Upper lobe of left lung (tissue), 6 donors: ENCODE measurements at places on chromosomes 12 and 14.

- peaks cover 33% of the 10 kb centered on the region for H3K4me1 ChIP-seq
- no peaks in the 10 kb centered on the region for H3K36me3 ChIP-seq
- no peak overlapping the region for H3K4me3 ChIP-seq
Measured at GRCh38 chr12:51897181-51897580, 9.3 kb downstream of the ANKRD33 start.

GRCh38 chr12:100165356-100165755 lies 22.7 kb upstream of the BLTP3B start:
- H3K27me3 ChIP-seq: no peaks in the 10 kb centered on the region
- H3K27ac ChIP-seq: no peak overlapping the region
- DNase-seq: no peak
- H3K36me3 ChIP-seq: no peaks in the 10 kb centered on the region
- H3K4me3 ChIP-seq: no peak overlapping the region
- peaks cover 14% of the 10 kb centered on the region for H3K4me1 ChIP-seq

DNA sequence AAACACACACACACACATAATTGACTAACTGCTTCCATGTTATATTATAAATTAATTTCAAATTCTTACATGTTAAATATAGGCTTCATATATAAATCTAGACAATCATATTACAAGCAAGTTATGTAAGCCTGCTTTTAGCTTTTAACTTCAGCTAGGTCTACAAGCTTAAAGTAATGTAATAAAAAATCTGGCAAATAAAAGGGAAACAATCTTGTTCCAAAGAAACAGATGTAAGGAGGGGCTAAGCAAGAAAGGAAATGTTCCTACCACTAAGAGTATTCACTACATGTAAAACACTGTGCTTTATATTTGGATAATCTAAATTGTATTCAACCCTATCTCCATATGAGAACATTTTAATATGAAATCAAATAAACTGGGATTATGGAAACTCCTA lies 110.4 kb downstream of the SLC6A15 start:
- no peaks in the 10 kb centered on the region for H3K27me3 ChIP-seq
- H3K4me1 ChIP-seq: no peaks in the 10 kb centered on the region
- no peak for DNase-seq

DNA sequence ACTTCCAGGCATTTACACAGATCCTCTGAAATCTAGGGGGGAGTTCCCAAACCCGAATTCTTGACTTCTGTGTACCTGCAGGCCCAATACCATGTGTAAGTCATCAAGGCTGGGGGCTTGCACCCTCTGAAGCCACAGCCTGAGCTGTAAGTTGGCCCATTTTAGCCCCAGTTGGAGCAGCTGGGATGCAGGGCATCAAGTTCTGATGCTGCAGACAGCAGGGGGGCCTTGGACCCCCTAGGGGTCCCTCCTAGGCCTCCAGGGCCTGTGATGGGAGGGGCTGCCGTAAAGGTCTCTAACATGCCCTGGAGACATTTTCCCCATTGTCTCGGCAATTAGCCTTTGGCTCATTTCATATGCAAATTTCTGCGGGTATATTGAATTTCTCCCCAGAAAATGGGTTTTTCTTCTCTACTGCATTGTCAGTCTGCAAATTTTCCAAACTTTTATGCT lies 59.5 kb downstream of the LRIG3 start:
- no peaks in the 10 kb centered on the region for H3K4me1 ChIP-seq
- no peak for DNase-seq
- no peak overlapping the region for H3K27ac ChIP-seq
- H3K4me3 ChIP-seq: no peak overlapping the region

GRCh38 chr14:26810631-26811030 lies 212.8 kb upstream of the NOVA1 start:
- no peak overlapping the region for H3K27ac ChIP-seq
- no peaks in the 10 kb centered on the region for H3K4me1 ChIP-seq
- no peak for DNase-seq
- no peak overlapping the region for H3K4me3 ChIP-seq
